ENCODE measurements at places on chromosomes 2 and 18. TPM values are rescaled to one million over a fixed set of nuclear protein-coding genes. Genes with fewer than 3 reads are reported as not detected.

GRCh38 chr2:25388491-25388890, 46.8 kb upstream of the DNMT3A start:
- no peak for DNase-seq

DNA sequence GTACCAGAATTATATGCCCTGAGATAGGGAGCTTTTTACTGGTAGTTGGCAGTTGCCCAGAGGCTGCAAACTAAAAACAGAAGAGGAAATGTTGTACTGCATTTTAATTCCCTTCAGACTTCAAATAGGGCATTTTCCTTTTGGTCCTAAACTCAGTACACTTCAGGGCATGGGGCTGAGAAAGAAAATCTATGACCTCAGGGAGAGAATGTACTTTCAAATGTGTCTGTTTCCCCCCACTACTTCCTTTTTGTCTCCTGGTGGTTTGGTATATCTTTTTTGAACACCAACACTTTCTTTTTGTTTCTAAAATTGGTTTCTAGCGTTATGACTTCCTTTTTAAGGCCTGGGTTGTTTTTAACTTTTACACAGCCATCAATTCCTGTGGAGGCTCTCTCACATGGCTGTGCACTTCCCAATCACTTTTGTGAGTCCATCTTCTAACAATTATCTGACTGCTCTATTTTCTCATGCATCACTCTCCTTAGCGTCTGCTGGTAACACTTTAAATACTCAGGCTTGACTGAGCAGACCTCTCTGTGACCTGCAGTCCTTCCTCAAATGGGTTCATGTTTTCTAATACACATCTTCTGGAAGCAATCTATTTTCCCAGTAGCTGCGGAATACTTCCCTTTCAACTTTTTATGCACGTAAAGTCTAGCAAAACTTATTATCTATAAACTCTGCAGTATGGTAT, 596.0 kb downstream of the LRP1B start:
- DNase-seq: no peak

DNA sequence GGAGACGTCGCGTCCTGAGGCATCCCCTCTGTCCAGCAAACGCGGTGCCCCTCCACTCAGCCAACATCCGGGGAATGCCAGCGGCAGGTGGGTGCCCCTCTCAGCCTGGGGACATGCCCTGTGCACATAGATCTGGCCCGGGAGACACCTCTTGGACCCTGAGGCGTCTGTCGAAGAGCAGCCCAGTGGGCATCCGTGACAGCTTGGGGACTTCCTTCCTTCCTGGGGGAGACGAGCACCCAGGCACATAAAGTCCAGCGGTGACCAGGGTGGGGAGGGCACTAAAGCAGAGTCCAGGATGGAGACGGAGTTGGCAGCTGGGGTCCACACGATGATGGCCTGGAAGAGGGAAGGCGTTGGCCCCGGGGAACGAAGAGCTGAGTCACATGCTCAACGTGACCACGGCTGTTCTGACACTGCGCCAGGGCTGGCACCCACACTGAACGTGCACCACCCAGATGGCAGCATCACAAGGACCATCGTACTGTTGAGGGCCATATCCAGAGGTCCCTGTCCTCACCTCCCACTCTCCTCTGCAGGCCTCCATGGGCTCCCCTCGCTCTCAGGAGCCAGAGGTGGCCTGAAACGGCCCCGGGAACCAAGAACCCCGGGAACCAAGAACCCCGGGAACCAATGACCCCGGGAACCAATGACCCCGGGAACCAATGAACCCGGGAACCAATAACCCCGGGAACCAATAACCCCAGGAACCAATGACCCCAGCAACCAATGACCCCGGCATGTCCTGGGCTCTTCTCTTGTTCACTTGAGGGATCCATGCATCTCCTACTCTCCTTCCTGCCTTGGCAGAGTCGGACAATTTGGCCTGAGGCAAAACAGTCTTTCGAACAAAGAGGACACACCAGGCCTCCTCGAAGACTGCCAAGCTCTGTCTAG, 22.6 kb downstream of the HDAC4 start:
- DNase-seq: no peak

GRCh38 chr2:10776231-10776977, 36.2 kb downstream of the PDIA6 start:
- no peak for DNase-seq

DNA sequence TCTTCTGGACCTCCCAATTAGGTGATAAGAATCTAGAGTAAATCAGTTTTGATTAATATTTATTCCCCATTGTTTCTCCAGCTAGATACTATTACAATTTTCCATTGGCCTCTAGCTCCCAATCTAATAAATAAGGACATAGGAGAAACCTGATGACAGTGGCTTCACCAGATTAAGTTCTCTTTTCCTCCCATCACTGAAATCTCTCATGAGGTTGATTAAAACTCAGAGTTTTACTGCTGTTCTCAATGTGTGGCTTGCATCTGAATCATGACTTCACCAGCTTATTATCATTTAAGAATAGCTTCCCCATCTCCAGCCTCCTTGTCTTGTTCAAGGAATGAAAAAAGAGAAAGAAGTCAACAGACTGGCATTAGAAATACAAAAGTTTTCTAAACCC, 3.9 kb upstream of the CCDC102B start:
- DNase-seq: no peak

- peak; percentile 53 for DNase-seq
Measured at GRCh38 chr18:3262234-3263131, 550 bp downstream of the MYL12B start.

DNA sequence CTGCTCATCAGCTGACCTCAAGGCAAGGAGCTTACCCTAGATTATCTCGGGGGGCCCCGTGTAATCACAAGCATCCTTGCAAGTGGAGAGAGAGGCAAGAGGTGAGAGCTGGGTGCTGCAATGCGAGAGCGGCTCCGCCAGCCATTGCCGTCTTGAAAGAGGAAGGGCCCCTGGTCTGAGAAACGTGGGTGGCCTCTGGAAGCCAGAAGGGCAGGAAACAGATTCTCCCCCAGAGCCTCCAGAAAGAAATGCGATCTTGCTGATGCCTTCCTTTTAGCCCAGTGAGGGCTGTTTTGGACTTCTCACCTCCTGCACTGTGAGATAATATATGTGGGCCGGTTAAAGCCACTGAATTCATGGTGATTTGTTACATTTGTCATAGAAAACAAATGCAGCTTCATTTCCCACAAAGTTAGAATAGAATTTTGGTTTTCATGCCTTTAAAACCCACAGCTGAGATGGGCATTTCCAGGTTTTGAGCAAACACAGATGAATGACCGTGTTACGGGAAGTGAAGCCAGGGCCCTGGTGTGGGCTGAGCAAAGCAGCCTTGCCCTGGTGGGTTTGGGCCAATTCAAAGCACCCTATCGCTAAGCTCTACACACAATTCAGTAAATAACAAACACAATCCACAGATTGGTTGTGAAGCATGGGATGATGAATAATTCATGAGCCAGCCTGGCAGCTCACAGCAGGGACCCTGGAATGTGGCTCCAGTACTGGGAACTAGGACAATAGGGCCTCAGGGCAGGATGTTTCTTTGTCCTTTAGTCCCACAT, 319.9 kb upstream of the HS6ST1 start:
- DNase-seq: no peak

GRCh38 chr2:196075196-196075595, 6.6 kb upstream of the DNAH7 start:
- DNase-seq: no peak

- DNase-seq: no peak
Measured at GRCh38 chr2:11710210-11710609, 36.2 kb upstream of the LPIN1 start.

GRCh38 chr18:37508207-37508606, 57.4 kb downstream of the CELF4 start:
- no peak for DNase-seq

DNA sequence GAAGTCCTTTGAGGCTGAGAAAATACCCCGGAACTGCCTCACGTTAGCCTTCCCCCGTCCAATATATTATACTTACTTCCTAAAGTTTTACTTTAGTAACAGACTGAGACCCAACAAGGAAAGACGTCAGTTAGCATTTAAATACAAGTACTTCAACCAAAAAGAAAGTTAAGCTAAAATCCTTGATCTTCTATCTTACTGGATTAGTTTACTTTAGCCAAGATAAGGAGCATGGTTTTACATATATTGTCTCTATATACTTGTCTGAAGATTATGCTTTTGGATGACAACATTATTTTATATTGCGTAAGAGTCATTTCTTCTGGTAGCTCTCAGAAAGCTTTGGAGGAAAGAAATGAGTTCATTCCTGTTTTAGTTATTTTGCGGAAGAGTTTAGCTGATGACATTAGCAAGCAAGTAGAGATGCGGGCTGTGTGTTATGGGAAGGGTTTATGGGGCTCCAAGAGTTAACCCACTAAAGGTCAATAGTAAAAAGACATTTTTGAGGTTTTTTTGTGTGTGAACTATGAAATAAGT, 532.9 kb downstream of the ZNF516 start:
- no peak for DNase-seq

DNA sequence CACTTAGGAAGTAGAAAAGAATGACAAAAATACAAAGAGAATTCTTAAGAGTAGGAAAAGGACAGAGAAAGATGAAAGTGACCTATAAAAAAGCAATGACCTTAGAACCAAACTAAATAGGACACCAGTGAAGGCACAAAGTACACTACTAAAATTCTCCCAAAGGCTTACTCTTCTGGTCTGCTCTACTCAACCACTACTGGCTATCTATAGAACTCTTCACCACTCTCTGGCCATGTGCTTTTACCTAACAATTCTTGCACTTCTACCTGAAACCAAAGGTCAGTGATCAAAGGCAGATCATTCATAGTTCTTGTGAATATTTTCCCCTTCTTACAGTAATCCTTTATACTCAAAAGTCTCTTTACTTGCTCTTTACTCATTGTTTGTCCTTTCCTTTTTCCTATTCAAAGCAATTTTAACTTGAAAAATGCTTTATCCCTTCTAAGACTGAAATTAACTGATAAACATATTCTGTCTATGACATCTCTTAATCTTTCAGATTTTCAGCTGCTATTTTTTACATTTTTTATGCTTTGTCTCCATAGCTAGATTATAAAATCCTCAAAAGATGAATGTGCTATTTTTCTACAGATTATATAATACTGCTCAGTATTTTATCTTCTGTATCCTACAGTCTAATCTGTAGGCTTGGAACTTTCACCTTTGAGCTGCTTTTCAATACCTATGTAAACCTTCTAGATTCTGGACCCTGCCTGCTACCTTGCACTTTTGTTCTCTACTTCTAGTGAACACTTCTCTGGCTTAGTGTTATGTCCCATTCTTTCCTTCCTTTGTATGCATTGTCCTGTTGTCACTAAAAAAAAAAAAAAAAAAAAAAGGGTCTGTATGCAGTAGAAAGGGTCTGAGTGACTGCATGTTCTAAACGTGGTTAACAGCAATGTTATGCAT, 64.6 kb downstream of the NCKAP1 start:
- no peak for DNase-seq

GRCh38 chr2:71748227-71748626, 294.9 kb downstream of the DYSF start:
- DNase-seq: no peak

DNA sequence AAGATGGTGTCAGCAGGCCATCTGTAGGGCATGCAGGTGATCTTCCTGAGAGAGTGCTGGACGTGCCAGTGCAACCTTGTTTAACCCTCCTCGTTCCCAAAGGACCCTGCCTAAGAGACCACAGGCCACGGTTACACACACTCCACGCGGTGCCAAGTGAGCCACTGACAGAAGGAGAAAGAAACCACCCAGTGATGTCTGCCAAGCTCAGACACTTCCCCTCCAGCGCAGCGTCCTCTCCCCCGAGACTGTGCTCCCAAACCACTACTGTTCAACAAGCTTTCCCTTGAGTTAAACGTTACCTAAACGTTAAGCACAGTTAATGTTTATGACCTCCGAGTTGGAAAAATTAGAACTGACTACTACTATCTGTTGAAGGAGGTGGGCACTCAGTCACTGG, 119.1 kb upstream of the NCK2 start:
- DNase-seq: no peak

GRCh38 chr2:118091631-118092030, 3.4 kb downstream of the INSIG2 start:
- DNase-seq: no peak

- no peak for DNase-seq
Measured at GRCh38 chr2:238988752-238989151, 140.9 kb downstream of the TWIST2 start.

GRCh38 chr18:77366720-77367641, 117.3 kb downstream of the GALR1 start:
- no peak for DNase-seq

GRCh38 chr2:140504601-140505000, 1626.2 kb downstream of the LRP1B start:
- no peak for DNase-seq

GRCh38 chr2:25537526-25537925, 135.9 kb downstream of the DTNB start:
- no peak for DNase-seq

GRCh38 chr2:192035731-192036442, 158.8 kb downstream of the TMEFF2 start:
- DNase-seq: no peak

- no peak for DNase-seq
Measured at GRCh38 chr2:27798948-27799645, 27.6 kb downstream of the MRPL33 start.

DNA sequence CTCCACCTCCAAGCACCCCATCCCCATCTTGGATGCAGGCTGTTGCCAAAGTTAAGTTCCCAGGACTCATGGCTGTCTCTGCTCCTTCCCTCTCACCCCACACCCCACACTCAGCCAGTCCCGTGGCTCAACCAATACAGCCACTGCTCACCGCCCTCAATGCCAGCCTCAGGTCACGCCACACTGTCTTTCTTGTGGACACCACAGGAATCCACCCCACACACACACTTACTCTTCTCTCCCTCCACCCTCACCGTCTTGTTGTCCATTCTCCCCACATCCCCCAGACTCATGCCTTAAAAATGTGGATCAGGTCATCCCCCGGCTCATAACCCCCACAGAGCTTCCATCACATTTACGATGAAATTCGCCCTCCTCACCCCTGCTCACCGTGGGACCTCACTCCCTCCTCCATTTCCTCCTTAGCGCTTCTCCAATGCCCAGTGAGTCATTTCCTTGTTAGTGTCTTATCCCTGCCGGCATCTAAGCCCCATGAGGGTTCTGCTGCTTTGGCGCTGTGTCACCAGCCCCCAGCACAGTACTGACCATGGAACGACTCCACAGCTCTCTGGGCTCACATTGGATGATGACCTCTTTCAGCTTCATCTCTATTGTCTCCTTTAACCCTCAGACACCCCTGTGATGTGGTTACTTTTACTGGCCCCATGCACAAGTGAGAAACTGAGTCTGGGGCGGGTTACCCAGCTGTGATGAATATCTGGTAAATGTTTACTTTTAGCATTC, 13.8 kb downstream of the MLPH start:
- no peak for DNase-seq

DNA sequence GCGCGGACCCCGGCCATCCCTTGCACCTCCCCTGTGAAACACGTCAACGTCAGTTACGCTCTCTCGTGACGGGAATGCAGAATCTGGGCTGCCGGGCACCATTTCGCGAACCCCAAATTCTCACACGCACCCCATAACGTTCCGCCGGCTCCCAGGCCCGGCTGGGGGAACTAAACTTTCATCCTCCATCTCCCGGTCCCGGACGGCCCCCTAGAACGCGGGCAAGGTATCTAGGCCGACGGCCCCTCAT, 544 bp downstream of the DNAJC27 start:
- peak; percentile 53 for DNase-seq

- no peak for DNase-seq
Measured at GRCh38 chr2:241926541-241927311, 57.2 kb downstream of the RTP5 start.

The NETO1 gene
- not detected for total RNA-seq

The KLHL41 gene
- 0.34 TPM for total RNA-seq

The IL36RN gene
- total RNA-seq: not detected

The SRD5A2 gene
- not detected for total RNA-seq

The DUSP28 gene
- 6.2 TPM for total RNA-seq

The RGPD8 gene
- 13.6 TPM for total RNA-seq

The CD28 gene
- 94.2 TPM for total RNA-seq

The HIBCH gene
- total RNA-seq: 17.6 TPM

The PDE11A gene
- total RNA-seq: not detected

The ALPP gene
- total RNA-seq: not detected
